ENCODE measurements at places on chromosomes 5 and 9. TPM values are rescaled to one million over a fixed set of nuclear protein-coding genes. Genes with fewer than 3 reads are reported as not detected.

Gene FAM120AOS
- polyA plus RNA-seq = 21.1 TPM

DNA sequence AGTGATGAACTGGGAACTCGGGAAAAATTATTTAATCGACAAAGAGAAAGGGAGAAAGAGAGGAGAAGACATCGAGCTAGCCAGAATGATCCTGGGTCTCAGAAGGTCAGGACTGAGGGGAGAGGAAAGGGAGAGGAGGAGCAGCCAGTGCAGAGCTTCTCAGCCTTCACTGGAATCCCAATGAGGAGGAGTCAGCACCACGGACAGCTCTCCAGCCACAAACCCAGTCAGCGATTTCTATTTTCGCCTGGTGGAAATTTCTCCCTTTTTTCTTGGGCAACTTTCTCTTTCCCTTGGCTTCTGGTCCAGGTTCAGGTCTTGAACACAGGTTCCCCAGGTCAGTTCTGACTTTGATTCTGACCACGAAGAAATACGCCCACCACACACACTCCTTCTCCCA lies 1.6 kb upstream of the BRINP1 start:
- DNase-seq = peak; percentile 32

DNA sequence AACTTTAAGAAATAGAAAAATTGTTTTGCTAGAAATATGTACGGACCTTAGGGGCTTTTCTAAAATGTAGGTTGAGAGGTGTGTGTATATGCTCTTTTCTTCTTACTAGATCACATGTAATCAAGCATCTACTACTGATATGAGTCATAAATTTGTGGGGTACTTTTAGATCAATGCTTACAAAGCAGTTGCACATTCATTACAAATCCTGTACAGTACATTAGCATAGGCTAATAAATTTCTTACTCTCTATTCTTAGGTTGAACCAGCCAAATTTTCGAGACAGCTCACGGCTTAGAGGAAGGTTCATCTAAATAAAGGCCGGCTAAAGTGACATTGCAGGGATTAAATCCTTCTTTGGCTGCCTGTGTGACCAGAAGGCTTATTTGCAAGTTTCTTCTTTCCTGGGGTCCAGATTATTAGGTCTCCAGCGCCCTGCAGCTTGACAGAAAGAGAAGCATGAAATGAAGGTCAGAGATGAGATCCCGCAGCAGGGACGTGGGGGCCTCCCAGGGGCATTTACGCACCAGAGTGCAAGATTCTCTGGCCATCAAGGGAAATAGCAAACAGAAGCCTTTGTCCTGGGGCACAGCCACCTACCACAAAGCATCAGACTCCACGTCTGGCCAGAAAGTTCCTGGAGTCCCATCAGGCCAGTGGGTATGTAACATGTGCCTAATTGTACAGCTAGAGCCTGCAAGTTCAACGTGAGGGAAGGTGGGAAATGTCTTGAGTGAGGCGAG lies 53.0 kb downstream of the NIM1K start:
- DNase-seq = no peak

Gene ANKRD34B
- not detected for polyA plus RNA-seq

- DNase-seq = no peak
Measured at GRCh38 chr9:118121361-118121760, 417.2 kb downstream of the TLR4 start.

DNA sequence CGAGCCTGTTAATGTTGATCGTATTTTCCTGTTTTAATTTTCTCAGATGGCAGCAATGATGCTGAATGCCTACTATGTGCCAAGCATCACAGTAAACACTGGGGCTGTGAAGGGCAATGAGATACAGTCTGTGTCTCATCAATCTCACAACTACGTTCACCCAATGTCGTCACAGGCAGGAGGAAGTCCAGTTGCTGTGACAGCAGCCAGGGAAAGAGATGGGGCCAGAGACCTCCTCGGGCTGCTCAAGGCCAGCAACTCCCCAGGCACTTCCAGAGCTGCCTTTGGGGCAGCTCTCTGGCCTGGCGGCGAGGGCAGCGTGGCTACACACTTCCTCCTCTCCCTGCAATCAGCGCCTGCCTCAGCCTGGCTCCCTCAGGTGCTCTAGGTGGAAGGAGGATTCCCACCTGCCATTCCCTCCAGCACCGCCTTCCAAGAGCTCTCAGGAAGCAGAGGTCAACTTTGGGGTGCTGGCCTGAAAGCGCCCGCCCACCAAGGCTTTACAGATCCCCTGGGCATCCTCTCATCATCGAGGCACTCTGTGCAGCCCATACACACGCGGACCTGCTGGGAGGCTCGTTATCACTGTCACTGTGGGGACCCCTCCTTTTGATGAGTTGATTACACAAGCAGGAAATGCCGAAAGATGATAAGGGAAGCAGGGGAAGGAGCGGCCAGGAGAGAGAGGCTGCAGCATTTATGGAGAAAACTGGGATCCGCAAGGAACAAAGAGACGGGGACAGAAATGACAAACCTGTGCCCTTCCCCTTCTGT lies 159.2 kb downstream of the ZDHHC21 start:
- no peak for DNase-seq

GRCh38 chr5:113371721-113372196 lies 63.0 kb downstream of the TSSK1B start:
- no peak for DNase-seq

DNA sequence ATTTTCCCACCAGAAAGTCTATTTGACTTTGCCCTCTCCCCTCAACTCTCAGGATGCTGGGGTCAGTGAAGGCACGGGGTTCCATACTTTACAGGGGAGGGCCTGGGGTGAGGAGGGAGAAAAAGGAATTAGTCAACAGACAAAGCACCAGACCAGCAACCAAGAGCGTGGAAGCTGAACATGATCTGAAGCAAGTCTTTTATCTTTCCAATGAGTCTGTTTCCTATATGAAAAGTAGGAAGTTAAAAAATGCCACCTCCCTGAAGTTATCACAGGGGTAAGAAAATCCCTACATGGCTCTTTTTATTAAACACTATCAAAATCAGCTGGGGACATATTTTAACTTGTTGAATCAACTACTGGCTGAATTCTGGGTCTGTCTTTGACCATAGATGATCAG lies 337.0 kb downstream of the TRPM3 start:
- DNase-seq = no peak

DNA sequence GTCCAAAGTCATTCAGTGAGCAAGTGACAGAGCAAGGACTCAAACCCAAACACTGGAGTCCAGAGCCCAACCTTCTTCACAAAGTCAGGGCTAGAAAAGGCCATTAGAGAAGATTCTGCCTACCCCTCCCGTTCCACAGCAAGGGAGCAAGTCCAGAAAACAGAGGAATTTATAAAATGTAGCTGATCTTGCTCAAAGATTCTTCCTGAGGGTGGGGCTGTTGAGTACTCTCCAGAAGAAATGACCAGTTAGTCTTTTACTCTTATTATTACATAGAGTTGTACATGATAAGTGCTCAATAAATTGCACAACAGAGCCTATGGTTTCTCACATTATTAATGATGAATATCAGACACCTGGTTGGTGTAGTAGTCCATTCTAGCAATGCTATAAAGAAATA lies 39.3 kb upstream of the HMHB1 start:
- DNase-seq = no peak

DNA sequence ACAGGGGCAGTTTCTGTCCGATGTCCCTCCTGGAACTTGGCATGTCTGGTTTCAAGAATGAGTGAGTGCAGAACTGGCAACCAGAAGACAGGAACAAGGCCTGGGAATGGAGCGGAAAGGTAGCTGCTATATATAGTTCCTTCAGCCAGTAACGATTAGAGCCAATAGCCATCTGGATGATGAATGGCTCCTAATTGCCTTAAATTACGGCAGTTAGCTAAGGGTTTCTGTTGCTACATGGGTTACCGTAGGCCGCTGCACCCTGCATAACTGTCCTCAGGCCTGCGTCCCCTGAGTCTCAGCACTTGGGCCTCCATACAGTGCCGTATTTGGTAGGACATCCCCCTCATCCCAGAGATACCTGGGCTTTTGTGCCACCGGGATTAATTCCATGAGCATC lies 29.4 kb downstream of the WWC1 start:
- DNase-seq = no peak

Gene FIBCD1
- 3.9 TPM for polyA plus RNA-seq

GRCh38 chr9:125886365-125886764 lies 139.2 kb downstream of the PBX3 start:
- DNase-seq = no peak

DNA sequence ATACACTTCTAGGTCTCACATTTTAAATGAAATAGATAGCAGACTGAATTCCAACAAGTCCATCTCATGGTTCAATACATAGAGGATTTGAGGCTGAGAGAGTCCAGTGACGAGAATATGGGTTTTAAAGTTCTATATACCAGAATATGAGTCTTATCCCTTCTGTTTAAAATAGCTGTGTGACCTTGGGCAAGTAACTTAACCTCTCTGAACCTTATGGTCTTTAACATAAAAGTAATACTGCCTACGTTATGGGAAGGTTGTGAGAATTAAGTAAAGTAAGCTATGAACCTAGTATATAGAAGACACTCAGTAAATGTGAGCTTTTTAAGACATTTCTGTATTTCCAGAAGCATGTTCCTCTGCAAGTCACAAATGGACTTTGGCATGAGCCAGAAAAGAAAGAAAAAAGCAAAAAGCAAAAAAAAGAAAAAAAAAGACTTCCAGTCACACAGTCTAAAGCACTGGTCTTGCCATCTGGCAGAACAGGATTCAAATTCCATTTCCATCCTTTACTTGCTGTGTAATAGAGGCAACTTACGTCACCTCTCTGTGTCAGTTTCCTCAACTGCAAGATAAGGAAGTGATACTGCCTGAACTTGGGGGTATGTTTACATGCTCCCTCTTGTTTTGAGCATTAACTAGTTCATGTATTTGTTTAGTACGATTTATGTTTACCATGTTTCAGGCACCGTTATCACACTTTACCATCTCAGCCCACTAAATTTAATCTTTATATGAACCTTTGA lies 248.2 kb downstream of the TRIM32 start:
- no peak for DNase-seq

- no peak for DNase-seq
Measured at GRCh38 chr5:126542441-126542840, 52.6 kb downstream of the ALDH7A1 start.

All from heart right ventricle (tissue), 16 donors.